Kidney tubule cell (primary cell): ENCODE measurements at places on chromosomes 16 and 17.

GRCh38 chr17:50264263-50265113 is 9.8 kb upstream of the TMEM92 start:
- DNase-seq: peak; percentile 16

- DNase-seq: no peak
Measured at GRCh38 chr16:48383009-48383876, 2.0 kb downstream of the SIAH1 start.

DNA sequence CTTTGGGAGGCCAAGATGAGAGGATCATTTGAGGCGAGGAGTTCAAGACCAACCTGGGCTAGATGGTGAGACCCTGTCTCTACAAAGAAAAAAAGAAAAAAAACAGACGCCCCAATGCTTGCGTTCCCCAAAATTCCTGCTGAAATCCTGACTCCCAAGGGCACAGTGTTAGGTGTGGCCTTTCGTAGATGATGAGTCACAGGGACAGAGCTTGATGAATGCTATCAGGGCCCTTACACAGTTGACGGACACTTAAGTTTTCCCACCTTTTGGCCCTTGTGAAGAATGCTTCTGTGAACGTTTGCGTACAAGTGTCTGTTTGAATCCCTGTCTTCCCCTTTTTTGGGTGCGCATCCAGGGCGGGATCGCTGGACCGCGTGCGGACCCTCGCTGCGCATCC is 16.5 kb upstream of the ZNF750 start:
- DNase-seq: no peak

GRCh38 chr16:49743203-49743464 is 112.8 kb downstream of the ZNF423 start:
- DNase-seq: no peak

DNA sequence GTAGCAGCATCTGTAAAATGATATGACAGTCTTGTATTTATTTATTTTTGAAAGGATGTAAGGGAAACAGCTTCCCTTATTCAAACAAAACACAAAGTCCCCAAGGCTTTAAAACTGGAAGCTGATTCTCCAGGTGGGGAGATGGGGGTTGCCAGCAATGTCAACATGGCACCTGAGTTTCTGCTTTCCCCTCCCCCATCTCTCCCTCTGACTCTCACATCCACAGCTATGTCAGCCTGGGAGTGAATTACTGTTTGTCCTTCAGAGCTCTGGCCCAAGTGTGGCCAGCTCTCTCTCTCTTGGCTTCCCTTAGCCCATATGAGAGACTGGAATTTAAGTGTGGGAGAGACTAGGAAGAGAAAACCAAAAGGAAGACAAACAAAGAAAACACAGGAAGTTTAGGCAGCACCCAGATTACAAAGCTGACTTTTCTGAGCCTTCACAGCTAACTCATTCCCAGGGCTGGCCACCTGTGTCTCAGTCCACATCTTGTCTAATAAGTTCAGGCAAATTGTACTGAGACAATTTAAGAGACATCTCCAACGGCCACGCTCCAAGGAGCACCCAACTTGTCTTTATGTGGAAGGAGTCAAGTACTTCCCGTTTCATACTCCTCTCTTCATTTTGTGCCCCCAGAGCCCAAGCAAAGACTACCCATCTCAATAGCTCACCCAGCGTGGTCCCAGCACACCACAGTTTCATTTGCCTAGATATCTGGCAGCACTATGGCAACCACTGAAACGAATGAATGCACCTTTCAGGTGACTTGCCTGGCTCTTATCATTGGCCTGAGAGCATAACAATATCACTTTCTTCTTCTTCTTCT is 69.2 kb downstream of the SOX9 start:
- DNase-seq: no peak
